ENCODE measurements at places on chromosomes 6 and 20. TPM values are rescaled to one million over a fixed set of nuclear protein-coding genes. Genes with fewer than 3 reads are reported as not detected.
A peak's percentile ranks its signal among the peaks of the same experiment; 100 is the strongest.

- no peak for DNase-seq
Measured at GRCh38 chr6:155387481-155387880, 68.2 kb downstream of the NOX3 start.

DNA sequence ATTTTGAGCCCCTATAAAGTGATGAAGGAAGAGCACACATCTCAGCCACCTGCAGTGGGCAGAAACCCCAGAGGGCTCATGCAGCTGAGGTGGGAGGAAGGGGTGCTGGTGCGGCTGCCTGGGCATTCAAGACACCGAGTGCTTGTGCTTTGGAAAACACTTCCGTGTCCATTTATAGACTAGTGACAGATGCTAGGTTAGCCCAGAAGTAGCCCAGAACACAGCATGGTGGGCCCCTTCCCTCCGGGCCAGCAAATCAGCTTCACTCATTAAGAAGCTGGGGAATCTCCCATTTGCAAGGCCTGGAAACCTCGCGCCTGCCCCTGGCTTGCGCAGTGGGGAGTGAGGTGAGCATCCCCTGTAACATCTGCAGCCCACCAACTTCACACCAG is 12.9 kb downstream of the BEND3 start:
- peak; percentile 60 for DNase-seq

The BTN1A1 gene
- total RNA-seq = not detected

The CST5 gene
- not detected for total RNA-seq

DNA sequence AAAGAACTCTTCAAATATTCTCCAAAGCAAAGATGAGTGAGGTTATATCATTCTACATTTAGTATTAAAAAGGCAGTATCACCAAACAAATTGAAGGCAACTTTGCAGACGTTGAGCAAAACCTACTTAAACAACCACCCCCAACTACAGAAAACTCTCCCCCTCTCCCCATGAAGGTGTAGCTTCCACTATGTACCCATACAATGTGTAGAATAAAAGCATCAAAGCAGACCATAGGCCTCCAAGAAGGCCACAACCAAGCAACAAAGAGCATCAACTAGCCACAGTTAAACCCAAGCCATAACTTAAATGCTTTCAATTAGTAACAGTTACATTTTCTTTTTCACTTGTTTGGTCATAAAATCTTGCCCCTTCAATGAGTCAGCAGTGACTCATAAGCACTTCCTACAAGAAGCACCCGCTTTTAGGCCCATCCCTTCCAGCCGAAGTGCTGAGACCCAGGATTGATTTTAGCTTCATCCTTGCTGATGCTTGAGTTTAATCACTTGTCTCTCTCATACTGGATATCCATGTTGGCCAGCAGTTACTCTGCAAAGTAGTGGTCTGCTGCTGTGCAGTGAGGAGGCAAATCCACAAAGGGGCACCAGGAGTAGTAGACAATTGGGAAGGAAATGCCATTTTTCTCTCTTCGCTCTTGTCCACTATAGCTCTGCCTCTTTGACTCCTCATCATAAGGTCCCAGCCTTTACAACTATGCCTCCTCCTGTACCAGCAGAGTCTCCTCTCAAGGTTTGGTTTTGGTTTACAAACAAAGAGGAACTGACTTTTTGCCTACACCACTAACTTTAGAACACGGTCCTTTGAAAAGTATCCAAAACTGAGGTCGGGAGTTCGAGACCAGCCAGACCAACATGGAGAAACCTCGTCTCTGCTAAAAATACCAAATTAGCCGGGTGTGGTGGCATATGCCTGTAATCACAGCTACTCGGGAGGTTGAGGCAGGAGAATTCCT is 8.4 kb upstream of the NUP153 start:
- DNase-seq = no peak

GRCh38 chr6:53257001-53257400 is 91.7 kb downstream of the ELOVL5 start:
- no peak for DNase-seq

- no peak for DNase-seq
Measured at GRCh38 chr6:33935439-33936080, 131.8 kb upstream of the MLN start.

DNA sequence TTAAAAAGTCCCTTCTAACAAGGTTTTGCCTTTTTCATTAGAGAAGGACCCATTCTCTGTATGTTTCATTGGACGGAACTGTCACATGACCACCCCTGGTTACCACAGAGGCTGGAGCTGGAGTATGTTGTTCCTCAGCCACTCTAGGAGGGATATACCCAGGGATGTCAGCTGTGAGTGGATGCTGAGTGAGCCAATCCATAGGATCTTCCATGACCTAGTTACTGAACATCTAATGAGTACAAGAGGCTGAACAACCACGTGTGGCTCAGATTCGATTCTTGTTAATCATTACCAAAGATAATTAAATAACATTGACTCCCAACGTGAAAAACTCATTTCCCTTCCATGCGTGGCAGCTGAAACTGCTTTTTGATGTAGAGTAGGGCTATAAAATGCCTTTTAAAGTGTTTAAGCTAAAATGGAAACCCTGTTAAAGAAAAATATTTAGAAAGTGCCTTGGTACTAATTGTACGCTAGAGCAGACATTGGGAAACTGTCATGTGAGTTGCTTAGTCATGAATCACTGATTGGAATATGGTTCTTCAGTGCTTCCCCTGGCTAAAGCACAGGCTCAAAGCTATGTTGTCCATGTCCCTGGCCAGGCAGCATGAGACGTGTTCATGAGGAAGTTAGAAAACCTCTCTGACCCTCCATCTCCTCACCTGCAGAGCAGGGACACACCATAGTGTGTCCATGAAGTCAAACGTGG is 256.1 kb downstream of the ZNF217 start:
- DNase-seq = no peak

DNA sequence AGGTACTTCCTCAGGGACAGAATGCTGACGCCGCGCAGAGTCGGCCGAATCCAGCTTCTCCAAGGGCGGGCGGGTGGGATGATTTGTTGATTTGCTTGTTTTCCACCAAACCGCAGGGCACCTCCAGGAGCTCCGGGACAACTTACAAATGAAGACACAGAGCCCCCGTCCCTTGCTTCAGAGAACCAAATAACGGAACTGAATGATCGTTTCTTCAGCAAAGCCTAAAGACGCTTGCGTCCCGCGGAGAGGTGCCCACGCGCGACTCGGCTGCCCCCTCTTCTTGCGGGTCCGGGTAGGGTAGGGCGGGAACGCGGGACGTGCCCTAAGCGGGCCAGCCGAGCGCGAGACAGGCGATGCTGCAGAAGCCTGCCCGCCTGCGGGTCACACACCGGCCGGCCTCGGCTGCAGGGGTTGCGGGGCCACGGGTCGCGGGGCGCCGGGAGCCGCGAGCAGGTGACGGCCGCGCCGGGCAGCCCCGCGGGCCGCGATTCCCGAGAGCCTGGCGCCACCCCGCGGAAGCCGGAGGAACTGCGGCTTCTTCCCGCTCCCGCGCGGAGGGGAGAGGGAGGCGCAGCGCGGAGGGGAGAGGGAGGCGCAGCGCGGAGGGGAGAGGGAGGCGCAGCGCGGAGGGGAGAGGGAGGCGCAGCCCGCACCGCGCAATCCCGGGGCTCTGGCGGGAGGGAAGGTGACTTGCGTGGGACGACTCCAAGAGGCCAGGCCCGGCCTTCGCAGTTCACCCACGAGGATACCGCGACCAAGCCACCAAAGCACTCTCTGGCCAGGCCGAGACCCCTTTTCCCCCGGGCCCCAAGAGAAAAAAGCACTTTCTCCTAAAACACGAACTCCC is 7.7 kb upstream of the FOXF2 start:
- DNase-seq = no peak

GRCh38 chr6:54188846-54189245 is 77.6 kb downstream of the MLIP start:
- DNase-seq = no peak

DNA sequence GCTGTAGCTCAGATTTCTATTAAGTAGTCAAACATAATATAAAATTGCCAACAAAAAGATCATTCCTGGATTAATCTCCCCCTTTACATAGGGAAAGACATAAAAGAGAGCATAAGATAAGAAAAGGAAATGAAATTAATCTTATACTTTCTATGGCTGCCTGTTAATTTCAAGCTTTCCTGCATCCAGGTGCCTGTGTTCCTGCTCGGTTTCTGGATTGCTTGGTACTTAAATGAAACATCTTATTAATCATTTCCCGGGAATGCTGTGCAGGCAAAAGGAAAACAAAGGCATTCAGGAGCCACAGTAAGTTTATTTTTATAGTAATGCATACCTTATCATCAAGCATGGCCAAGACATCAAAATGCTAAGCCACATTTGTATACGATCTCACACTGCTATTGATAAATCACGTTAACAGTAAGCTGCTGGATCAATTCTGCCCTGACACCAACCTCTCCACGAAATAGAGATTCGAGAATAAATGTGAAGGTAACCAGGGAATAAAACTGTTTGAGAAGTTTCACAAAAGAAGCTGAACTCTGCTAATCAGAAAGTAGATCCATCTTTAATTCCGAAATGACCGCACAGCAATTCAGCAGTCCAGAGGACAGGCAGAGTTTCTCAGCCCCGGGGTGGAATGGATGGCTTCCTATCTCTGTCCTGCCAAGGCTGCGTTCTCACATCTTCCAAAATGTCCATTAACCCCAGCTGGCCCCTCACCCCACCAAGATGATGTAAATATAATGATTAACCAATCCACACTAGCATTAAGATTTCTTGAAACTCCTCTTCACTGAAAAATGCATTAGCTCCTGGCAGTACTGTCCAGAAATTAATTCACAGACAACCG is 32.6 kb upstream of the APCDD1L start:
- no peak for DNase-seq

DNA sequence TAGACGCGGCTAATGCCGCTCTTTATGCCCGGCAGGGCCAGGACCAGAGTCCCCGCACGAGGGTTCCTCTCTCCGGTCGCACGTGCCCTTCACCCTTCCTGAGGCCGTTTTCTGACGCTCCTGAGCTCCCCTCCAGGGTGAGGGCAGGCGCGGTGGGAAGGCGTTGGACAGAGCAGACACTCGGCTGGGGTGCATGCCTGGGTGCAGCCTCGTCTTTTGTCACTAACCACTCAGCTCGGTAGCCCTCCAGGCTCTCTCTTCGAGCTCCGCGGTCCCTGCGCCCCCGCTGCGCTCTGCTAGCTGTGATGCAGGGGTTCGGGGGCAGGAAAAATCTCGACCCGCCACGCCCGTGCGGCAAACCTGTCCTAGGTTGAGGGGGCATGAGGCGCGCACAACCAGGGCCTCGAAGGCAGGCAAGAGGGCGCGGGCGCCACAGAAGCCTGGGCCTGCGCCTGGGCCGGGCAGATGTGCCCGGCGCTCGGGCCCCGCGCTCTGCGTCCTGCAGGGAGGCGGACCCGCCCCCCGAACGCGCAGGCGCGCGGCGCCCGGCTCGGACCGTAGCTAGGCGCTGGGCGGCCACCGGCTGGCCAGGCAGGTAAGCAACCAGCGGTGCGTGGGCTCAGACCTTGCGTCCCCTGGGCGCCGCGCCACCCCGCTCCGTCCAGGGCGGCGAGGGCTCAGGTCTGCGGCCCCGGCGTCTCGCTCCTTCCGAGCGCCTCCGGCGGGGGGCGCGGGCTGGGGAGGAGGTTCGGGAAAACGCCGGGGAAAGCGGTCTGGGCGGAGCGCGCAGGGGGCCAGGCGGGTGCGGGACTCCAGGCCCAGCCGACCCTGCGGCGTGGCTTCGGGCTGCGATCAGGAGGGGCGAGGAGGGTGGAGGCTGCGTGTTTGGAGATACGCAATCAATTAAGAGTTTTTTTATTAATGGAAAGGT is at the start of gene L3MBTL1:
L3MBTL1 (plus strand) TSS at position 548 of the 931 bp plus-strand sequence. CDS start 5,807 bp downstream, outside the sequence.
- DNase-seq = peak; percentile 80

DNA sequence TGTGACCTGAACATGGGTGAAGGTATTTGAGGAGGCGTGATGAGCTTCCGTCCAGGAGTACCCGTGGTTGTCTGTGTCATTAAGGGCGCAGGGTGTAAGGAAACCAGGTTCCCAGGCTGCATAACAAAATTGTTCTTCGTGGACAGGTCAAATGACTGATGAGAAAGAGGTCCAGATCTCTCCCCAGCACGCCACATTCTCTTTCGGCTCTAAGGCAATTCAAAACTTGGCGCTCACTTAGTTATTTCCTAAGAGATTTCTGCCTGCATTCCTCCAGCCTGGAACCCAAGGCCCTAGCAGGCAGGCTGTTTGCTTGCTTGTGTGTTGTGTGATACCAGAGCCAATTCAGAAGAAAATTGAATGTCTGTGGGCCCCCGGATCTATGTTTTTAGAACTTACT is 139.9 kb downstream of the AGPAT4 start:
- no peak for DNase-seq

GRCh38 chr20:44357020-44357419 is 1.5 kb downstream of the HNF4A start:
- no peak for DNase-seq

DNA sequence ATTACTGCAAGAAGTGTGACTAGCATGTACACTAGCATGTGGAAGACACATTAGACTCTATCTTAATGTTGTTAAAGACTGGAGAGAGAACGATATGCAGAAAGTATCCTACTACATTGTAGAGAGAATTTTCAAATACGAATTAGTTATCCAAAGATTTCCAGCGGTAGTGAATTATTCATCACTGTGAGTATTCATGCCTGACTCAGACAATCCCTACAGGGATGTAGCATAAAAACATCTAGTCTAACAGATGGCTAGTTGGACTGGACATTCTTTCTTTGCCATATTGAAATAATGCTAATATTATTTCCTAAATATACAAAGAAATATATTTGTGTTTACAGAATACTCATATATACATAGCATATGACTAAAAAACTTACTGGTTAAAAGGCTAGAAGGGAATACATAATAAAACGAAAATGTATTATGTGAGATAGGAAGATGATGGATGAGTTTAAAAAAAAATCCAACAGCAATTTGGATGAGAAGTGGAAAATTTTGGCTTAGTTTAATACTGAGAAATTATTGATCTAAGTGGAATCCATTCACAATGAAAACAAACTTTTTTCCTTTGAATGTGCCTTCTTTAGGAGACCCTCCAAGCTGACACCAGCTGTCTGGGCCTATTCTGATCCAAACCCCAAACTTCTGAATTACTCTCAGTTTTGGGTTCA is 580.7 kb downstream of the RFPL4B start:
- no peak for DNase-seq

DNA sequence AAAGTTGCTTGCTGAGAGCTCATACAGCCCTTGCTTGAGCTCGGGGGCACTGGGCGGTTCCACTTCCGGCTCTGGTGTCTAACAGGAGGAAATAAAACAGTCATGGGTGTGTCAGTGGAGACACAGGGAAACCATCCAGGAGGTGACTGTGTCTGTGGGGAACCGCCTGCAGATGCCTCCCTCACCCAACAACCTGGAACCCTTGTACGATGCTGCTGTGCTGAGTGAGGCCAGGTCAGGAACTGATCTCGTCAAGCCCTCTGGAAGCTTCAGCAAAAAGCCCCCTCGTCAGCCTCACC is 15.5 kb downstream of the TXNDC5 start:
- DNase-seq = no peak

The TTK gene
- total RNA-seq = 0.22 TPM

- no peak for DNase-seq
Measured at GRCh38 chr20:53629436-53629835, 35.8 kb upstream of the ZNF217 start.

GRCh38 chr20:53642196-53643030 is 48.8 kb upstream of the ZNF217 start:
- DNase-seq = no peak

- DNase-seq = no peak
Measured at GRCh38 chr6:128202169-128202765, 301.4 kb upstream of the THEMIS start.

The FAM217A gene
- not detected for total RNA-seq

The POPDC3 gene
- 35.1 TPM for total RNA-seq

Measured in cardiac septum (tissue), 1 donor.